ENCODE measurements at places on chromosomes 2 and 18.

DNA sequence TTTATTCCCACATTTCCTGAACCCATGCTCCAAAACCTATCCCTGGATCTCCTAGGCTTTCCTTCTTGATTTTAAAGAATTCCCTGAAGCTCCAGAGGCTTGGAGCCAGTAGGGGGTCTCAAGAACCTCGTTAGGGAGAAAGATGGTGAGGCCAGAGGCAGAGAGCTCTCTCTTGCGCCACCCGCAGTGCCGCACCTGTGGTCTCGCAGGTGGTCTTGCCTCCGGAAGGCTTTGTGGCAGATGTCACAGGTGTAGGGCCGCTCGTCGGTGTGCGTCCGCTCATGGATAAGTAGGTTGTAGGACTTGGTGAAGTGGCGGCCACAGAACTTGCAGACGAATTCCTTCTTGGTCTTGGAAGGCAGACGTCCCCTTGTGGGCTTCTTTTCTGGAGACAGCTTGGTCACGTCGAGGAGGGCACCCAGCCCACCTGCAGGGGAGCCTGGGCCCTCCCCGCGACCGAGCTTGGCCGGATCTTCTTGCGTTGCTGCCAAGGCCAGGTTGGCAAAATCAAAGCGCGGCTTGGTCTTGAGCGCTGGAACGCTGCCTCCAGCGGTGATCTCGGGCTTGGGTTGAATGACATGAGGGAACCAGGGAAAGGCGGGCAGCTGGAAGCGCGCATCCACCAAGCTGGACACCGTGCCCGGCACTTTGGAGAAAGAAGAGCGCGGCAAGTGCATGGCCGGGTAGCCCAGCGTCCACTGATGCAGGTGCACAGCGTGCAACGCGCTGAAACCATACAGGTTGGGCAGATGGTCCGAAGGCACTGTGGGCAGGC lies 5.3 kb downstream of the OSR1 start:
- no peak for DNase-seq

DNA sequence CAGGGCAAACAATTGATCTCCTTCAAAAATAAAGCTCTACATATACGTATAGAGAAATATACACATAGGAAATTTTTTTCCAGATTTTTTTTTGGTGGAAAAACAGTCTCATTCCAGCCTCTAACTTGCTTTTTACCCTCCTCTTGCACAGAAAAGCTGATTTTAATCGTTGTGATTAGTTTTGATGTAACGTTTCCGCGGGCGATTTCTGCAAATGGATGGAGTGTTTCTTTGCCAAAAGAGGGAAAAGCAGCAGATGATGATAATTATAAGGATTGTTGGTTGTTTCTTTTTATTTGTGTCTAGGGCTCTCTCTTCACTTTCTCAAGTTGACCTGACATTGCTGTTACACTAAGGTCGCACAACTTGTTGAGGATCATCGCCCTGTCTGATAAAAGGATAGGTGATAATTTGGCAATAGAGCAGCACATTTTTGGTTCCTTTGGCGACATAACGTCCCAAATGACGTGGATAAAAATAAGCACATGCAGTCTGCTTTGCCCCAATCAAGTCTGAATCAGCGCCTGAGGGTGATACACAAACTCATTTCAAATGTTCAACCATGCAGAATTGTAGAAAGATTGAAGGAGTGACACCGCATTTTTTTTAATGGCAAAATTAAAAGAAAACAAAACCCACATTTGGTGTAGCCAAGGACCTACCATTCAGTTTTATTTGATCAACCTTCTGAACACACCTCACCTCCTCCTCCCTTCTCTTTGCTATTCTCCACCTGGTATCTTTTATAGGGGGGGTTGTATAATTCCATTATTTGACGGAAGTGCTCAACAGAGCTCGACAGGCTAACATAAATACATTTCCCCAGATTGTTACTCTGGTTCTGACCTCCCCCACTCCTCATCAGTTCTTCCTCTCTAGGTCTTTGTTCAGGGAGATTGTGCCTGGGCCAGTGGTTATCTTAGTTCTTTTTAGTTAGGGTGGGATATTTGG lies 109.6 kb upstream of the KCTD1 start:
- DNase-seq: no peak

DNA sequence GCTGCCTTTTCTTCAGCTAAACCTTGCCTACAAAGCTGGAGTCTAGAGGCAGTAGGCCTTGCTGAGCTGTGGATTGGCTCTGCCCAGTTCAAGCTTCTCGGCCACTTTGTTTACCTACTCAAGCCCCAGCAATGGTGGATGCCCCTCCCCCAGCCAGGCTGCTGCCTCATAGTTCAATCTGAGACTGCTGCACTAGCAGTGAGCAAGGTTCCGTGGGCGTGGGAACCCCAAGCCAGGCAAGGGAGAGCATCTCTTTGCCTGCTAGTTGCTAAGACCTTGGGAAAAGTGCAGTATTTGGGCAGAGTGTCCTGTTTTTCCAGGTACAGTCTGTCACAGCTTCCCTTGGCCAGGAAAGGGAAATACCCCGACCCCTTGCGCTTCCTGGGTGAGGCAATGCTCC lies 68.9 kb downstream of the VAPA start:
- no peak for DNase-seq

DNA sequence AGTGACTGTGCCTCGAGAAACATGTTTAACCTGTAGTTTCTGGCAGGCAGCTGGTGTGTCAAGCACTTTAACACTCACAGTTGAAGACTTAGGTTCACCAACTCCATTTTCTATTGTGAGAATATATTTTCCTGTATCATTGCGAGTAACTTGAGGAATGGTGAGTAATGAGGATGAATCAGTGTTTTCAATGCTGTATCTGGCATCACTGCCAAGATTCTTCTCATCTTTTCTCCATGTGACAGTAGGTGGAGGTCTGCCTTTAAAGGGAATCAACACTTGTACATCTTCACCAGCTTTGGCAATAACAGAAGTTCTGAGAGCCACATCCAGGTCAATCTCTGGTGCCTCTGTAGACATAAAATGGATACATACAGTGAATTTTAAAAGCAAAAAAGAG lies 72.8 kb downstream of the PLEKHA3 start:
- no peak for DNase-seq

DNA sequence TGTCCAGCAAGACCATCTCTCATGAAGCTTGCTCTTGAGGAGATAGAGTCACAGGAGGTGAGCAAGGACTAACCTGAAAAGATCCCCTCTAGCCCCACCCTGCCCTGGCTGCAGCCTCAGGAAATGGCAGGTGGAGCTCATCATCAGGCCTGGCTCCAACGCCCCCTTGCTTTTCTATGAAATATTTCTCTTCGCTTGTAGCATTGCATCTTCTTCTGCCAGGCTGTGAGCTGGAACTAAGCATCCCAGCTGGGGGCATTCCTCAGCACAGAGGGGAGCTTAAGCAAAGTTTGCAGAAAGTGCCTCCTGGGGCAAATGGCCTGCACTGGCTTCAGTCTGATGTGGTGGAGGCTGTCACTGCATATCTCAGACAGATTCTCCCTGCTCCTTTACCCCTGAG lies 90.1 kb upstream of the LGALSL start:
- no peak for DNase-seq

DNA sequence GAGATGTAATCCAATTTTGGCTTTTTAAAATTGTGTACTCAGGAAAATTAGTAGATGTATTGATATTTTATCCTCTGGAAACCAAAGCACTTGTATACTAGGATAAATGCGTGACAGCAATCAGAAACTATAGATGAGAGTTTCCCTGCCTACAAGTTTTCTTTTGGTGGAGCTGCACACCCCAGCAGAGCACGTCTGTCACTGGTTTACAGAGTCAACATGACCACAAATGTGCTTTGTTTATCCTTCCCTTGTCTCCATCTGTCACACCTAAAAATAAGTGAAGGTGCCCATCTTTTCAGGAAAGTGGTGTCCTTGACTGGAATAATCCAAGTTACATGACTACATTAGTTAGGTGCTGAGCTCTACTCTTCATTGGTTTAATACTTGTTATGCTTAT lies 210.4 kb upstream of the DSEL start:
- no peak for DNase-seq

DNA sequence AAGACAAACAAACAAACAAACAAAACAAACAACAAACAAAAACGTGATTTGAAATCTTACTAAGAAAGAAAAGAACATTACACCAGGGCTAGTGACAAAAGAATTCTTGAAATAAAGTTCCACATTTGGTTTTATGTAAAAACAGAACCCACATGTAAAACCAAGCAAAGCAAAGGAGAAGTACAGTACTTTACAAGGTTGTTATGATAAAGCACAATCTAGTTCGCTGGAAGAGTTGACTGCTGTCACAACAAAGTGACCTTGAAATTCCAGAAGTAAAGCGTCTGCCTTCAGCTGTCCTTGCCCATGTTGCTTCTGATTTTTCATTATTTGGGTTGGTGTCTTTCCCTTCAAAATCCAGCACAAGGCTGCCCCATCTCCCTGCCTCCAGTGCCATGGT lies 94.8 kb upstream of the CYRIA start:
- no peak for DNase-seq

GRCh38 chr2:239728751-239729150 lies 296.4 kb downstream of the NDUFA10 start:
- DNase-seq: no peak

DNA sequence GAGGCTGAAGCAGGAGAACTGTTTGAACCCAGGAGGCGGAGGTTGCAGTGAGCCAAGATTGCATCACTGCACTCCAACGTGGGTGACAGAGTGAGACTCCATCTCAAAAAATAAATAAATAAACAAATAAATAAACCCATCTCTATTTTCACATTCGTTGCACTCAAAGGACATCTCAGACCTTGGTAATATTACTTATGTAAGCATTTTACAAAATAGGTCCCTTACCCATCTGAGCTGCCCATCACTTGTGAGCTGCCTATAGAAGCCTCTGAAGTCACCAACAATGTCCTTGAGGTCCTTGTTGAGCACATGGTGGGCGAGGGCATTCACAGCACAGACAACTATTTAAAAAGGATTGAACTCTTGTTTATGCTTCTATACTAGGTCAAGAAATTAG lies 15.4 kb downstream of the ENOSF1 start:
- DNase-seq: no peak

DNA sequence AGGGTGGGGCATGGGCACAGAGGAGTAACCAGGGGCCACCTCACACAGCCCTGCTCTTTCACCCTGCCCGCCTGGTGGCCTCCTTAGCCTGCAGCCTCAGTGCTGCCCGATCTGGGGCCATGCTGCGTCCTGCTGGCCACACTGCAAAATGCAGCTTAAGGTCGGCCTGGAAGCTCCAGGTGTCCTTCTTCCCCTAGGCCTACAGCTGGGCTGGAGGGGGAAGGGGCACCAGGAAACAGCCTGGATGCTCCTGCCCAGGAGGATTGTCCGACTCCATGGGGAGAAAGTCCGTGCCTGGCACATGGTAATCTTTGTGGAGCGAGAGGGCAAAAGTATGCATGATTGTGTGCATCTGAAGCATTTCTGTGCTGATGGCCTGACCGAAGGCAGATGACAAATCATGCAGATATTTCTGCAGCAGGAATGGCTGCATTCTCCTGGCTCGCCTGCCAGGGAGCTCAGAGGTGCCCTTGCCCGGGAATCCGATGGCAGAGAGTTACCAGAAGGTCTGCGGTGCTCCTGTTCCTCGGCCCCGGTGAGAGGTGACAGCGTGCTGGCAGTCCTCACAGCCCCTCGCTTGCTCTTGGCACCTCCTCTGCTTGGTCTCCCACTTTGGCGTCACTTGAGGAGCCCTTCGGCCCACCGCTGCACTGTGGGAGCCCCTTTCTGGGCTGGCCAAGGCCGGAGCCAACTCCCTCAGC lies 12.8 kb upstream of the ALPP start:
- DNase-seq: no peak

DNA sequence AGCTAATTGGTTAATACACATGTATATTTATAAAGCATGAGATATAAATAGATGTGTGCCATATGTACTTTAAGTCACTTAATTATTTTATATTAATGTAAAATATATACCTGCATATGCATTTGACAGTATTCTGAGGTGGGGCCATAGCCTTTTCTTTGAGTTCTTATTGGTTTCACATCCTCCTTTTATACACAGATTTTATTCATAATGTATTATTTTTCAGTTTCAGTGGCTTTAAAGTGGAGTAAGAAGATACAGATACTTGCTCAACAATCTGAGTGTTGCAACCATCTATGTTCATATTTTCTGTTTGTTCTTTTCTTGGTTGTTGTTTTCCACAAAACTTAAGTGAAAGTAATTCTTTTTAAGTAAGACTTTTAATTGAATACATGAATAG lies 436.5 kb downstream of the RND3 start:
- no peak for DNase-seq

- DNase-seq: no peak
Observed at GRCh38 chr2:36477746-36478145, 120.2 kb downstream of the FEZ2 start.

GRCh38 chr18:49855711-49856415 lies 42.5 kb upstream of the ACAA2 start:
- DNase-seq: no peak

DNA sequence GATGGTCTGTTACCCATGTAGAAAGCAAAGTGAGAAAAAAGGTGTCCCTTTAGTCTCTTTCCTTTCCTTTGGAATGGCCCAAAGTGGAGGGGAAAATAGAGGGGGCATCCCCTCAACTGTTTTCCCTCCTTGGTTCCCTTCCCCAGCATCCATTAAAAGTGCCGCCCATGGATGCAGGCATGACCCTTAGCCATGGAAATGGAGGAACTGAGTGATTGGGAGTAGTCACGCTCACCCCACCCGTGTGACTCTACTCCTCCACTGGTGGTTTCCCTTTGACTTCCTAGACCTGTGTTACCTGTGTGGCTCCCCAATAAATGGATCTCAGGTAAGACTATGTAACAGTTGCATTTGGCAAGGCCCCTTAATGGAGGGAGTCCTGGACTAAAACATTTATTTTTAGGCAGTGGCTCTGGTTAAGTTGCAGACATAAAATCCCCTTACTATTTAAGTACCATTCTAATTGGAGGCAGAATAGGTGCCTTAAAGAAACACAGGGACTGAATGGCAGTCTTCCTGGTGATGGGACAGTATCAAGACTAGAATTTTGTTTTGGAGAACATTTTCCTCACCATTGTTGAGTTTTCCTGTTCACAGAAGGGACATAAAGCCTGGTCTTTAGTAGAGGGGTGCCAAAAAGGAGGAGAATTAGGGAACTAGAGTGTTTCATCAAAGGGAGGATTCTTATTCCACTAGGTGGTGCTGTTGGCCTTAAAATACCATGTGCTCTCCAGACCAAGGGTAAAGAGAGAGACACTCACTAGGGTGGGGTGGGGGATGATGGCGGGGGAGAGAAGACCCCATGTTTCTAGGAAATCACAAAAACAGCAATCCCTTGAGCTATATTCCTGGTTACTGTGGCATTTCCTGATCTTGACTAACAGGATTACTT lies 25.7 kb upstream of the PLA2R1 start:
- DNase-seq: no peak

- DNase-seq: no peak
Observed at GRCh38 chr2:239316562-239317465, 84.0 kb downstream of the HDAC4 start.

- no peak for DNase-seq
Observed at GRCh38 chr18:50170004-50170403, 24.9 kb downstream of the MYO5B start.

- DNase-seq: no peak
Observed at GRCh38 chr2:216536734-216537210, 38.1 kb downstream of the RPL37A start.

GRCh38 chr18:78378403-78378802 lies 601.2 kb upstream of the SALL3 start:
- DNase-seq: no peak

Data from cortex of kidney (tissue), 1 donor.